ENCODE measurements at places on chromosomes 2 and 18.

DNA sequence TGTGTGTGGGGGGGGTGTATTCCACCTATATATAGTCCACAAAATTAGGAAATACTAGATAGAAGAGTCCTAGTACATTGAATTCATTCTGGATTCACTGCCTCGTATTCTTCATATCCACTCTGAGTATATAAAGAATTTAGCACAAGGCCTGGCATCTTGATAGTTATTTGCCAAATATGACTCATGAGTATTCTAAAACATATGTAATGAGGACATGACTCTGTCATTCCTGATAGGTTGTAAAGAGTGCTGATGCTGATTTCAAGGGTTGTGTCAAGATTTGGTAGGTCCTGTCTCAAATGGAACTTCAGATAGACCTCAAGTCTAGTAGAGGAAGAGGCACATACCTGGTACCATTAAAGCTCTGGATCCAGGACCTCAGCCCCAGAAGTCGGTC, 173.4 kb upstream of the BOD1L2 start:
- DNase-seq: no peak

GRCh38 chr2:124027182-124027581, 2.1 kb downstream of the CNTNAP5 start:
- DNase-seq: no peak

DNA sequence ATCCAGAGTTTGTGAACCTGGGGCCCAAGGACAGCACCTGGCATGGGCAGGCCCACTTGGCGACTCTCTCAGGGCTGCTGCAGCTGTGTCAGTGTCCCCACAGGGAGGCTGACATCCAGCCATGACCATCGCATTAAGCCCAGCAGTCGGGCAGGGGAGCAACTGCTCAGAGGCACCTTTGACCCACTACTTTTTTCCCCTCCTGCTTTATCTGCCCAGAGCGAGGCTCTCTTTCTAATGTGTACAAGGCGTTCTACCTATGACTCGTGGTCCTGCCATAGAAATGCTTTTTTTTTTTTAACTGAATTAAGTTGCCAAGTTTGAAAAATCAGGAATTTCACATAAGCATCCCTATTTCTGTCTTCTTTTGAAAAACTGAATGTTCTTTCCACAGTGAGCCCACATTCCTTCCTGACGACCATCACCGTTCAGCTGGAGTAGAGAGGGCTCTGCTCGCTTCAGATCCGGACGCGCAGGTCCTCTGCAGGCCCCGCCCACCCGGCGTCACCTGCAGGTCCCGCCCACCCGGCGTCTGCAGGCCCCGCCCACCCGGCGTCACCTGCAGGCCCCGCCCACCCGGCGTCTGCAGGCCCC, 403 bp upstream of the CLUL1 start:
- peak; percentile 11 for DNase-seq

DNA sequence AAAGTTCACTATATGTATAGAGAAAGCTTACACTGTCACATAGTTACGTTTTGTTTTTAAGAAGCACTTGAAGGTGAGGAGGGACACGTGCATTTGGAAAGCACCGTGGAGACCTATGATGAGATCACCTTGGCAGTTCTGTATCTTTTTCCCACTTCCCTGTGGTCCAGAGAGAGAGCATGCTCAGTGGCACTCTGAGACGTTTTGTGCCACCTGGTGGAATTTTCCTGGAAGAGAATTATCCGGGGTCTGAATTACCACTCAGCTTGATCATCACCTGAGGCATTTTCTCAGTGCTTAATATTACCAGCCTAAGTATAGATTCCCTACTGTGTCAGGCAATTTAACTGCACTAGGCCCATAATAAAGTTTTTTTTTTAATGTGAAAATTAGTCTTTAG, 469.4 kb upstream of the SMIM21 start:
- no peak for DNase-seq

DNA sequence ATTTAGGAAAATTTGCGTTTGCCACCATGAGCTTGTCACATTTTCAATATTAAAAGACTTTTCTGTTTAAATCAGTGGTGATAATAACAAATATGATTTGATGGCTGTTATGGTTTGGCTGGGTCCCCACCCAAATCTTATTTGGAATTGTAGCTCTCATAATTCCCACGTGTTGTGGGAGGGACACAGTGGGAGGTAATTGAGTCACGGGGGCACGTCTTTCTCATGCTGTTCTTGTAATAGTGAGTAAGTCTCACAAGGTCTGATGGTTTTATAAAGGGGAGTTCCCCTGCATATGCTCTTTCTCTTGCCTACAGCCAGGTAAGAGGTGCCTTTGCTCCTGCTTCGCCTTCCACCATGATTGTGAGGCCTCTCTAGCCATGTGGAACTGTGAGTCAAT, 83.4 kb upstream of the RGPD4 start:
- DNase-seq: no peak

DNA sequence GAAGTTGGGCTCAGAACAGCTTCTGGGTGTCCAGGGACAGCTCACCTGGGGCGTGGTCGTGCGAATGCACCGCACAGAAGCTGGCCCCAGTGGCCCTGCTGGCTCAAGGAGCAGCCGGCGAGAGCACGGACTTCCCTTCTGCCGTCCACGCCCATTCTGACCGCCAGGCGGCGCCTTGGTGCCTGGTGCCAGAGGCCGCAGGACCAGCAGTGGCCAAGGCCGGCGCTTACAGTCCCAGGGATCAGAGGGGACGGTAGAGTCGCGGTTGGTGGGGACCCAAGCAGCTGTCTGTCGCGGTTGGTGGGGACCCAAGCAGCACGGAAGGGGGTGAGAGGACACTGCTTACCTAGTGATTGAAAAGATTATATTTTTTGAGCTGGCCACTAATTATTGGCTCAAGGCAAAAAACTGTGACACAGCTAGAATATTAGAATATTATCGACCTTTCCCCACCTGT, 25.7 kb downstream of the NPPC start:
- no peak for DNase-seq

GRCh38 chr2:237726401-237726830, 72.2 kb upstream of the RBM44 start:
- no peak for DNase-seq

All from activated T-helper 1 cell treated with anti-CD3 and anti-CD28 coated beads, Interleukin-2, amount 50 U/mL, for 16 hours (primary cell).